Non-pigmented ciliary epithelial cell (primary cell): ENCODE measurements at places on chromosomes 7 and 10.
A peak's percentile ranks its signal among the peaks of the same experiment; 100 is the strongest.

DNA sequence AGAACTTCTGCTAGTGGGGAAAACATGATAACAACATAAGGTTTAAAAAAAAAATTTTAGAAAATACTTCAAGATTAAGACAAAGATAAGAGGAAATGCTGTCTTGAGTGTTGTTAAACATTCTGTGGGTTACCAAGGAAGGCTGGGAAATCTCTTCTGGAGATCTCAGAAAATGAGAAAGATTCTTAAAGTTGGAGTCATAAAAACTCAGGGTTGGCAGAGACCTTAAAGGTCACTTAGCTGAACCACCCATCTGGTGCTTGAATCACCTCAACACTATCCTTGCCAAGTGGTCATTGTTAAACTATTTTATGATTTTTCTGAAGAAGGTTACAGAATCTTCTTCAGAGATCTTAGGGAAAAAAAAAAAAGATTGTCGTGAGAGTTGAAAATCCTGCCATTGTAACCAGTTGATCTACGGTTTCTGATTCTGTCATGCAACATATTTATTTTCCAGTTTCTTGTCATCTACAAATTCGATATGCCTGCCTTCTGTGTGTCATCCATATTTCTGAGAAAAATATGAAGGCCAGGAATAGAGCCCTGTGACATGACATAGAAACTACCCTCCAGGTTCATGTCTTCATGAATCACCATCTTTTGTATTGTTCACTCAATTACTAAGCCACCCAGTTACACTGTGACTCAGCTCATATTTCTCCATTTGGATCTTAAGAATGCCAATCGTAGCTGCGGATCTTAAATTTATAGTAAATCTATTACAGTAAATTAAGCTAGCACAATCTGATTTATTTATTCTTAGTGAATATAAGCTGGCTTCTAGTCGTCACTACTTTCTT lies 179.2 kb downstream of the ST7 start:
- DNase-seq, result peak; percentile 88

- no peak for DNase-seq
Measured at GRCh38 chr10:107423903-107424302, 259.4 kb upstream of the SORCS1 start.

DNA sequence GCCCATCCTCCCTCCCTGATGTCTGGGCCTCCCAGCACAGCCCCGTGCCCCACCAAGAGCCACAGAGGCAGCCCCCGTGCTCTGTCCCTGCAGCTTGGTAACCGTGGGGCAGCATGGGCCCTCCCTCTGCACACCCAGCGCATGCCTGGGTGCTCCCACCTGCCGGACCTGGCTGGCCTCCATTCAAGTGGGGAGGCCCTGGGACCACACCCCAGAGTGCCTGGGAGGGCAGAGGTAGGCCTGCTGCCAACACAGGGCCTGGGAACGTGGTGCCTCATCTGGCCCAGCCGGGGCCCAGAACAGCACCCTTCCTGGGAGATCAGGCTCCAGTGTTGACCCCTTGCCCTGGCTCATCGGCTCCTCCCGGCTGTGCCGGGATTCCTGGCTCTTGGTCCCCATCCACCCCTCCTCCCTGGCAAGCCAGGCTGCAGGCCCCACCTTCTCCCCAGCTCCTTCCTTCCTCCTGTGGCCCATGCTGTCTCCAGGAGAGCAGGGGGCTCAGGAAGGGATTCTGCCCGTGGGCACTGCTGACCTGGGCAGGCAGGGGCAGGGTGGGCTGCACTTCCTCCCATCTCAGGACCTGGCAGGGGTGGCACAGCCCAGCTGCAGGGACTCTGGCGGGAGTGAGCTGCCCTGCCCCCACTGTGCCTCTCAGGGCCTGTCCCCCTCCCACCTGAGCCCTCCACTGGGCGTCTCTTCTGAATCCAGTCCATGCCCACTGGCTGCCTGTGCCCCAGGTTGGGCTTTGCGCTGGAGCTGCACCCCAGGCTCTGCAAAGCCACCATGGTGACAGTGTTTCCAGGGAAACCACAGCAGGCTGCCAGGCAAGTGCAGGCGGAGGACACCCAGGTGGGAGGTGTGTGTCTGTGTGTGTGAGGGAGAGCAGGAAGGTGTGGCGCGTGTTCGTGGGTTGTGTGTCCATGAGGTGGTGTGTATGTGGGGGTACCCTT lies 32.6 kb downstream of the PWWP2B start:
- DNase-seq, result no peak

- DNase-seq, result no peak
Measured at GRCh38 chr10:61757525-61758397, 95.0 kb downstream of the CABCOCO1 start.

DNA sequence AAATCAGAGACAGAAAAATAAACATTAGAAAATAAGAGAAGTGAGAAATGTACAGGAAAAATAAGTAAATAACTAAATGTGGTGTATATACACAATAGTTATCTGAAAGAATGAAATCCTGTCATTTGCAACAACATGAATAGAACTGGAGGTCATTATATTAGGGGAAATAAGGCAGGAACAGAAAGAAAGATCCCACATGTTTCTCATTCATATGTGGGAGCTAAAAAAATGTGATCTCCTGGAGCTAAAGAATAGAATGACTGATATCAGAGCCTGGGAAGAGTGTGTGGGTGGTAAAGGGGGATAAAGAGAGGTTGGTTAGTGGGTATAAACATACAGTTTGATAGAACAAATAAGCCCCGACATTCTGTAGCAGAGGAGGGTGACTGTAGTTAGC lies 27.3 kb downstream of the PLXDC2 start:
- DNase-seq, result no peak

- no peak for DNase-seq
Measured at GRCh38 chr10:106506526-106507283, 657.8 kb downstream of the SORCS1 start.

DNA sequence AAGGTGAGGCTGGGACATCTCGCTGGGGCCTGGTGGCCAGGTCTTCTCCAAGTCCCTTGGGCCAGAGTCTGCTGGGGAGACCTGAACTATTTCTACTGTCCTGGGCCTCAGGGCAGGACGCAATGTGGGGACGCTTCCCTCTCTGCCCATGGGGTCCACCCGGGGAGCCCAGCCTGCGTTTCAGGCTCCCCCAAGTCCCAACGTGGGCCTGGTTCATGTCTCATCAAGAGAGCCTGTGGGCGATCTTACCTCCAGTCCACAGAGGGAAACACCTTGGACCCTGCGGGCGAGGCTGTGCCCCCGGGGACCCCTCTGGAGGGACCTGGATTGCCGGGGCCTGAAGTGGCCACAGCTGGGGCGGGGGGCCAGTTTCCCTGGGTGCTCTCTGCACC lies 91.7 kb downstream of the DNAJB6 start:
- DNase-seq, result no peak

GRCh38 chr7:95608359-95609173 lies 12.2 kb upstream of the PDK4 start:
- peak; percentile 78 for DNase-seq

- DNase-seq, result no peak
Measured at GRCh38 chr10:49285232-49285631, 13.7 kb upstream of the C10orf71 start.

GRCh38 chr7:151490456-151491105 lies 29.1 kb downstream of the RHEB start:
- DNase-seq, result no peak

- no peak for DNase-seq
Measured at GRCh38 chr7:64102656-64103400, 57.6 kb downstream of the ZNF727 start.

GRCh38 chr7:151807846-151808245 lies 69.1 kb downstream of the PRKAG2 start:
- DNase-seq, result no peak

DNA sequence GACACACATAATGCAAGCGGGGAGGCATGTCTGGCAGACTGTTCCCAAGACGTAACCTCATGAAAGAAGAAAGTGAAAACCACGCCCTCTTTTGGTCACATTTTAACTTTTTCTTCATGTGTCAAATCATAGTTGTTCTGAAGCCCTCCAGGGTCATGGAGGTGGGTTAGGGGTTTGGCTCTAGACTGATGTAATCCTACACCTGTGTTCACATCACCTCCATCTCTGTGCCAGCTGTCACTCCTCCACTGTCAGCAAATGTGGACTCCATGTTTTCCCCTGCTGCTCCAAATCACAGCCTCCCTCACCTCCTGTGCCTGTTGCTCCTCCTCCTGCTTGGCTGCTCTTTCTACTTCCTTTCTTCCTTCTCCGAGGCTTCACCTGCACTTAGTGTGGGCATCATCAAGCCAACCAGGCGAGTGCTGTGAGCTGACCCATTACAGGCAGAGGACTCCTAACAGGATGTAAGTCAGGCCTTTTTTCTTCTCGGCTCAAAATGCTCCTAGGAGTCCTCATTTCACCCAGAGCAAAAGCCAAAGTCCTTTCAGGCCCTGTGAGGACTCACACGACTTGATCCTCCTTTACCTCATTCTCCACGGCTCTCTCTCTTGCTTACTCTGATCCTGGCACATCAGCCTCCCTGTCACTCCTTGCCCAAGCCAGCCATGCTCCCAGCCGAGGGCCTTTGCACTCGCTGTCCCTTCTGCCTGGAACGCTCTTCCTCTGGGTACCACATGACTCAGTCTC lies 66.4 kb upstream of the IFRD1 start:
- DNase-seq, result no peak

DNA sequence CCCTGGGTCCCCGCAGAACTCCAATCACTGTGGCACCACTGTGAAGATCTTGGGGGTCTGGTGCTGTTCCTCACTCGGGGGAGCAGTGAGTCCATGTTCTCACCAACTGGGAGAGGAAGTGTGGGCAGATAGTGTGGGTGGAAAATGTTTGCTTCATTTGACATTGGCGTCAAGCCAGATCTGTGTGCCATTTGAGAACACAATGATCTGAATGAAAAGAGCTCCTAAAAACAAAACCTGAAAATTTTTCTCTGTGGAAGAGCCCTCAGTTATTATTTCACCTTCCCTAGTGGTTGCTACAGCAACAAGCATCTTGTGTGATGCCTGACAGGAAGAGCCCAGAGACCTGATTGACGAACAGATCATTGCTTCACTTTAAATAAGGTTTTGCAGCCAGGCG lies 125.6 kb downstream of the VIPR2 start:
- DNase-seq, result no peak

GRCh38 chr10:60906411-60906810 lies 37.6 kb downstream of the RHOBTB1 start:
- no peak for DNase-seq

DNA sequence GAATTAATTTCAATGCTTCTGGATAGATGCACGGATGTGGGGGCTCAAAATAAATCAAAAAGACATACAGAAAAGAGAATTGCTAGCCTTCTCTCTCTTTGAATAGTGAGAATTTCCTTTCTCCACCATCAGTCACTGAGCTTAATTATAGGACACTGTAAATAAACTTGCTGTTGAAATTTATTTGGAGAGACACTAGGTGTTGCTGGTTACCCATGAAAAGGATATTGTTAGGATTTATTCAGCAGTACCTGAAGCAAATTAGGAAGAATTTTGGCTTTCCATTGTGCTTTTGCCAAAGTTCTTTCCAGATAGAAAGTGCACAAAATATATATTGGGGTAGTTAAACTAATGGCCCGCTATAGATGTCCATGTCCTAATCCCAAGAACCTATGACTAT lies 27.6 kb downstream of the GCC1 start:
- DNase-seq, result no peak

GRCh38 chr10:19986591-19986990 lies 170.4 kb downstream of the PLXDC2 start:
- no peak for DNase-seq

DNA sequence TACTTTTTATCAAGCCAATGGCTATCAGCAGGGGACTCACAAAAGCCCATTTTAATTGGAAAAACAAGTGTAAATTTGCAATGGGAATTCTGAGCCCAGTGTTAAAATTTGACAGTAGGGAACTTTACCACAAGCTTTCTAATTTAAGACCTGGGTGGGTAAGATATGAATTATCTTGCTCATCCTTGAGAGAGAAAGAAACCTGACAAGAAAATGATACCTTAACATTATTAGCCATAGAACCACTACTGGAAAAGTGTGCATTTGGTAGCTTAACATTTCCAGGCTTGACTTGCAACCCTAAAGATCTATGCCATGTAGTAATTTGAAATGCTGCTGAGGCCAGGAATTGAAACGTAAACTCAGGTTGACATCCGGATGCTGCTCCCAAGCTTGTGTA lies 2.7 kb upstream of the ST8SIA6 start:
- DNase-seq, result no peak

DNA sequence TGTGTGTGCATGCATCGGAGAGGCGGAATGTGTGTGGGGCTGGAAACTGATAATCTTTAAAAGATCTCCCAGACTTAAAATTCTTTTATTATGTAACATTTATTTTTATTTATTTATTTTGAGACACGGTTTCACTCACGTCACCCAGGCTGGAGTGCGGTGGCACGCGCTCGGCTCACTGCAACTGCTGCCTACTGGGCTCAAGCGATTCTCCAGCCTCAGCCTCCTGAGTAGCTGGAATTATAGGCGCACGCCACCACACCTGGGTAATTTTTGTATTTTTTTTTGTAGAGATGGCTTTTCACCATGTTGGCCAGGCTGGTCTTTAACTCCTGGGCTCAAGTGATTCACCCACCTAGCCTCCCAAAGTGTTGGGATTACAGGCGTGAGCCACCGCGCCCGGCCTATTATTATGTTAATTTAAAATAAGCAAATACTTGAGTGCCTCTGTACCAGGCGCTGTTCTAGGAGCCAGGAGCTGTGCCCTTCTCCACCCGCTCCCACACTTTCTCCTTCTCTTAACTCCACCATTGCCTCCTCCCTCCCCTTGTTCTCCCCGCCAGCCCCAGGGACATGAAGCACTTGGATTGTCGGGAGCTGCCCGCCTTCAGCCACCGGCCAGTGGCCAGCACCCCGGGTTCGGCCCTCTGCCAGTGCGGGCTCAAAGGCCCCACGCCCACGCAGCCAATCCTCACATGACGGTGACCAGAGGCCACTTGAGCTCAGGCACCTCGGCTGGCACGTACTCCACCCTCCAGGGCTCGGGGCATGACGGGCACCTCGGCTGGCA lies 163.6 kb downstream of the DNAJB6 start:
- no peak for DNase-seq

DNA sequence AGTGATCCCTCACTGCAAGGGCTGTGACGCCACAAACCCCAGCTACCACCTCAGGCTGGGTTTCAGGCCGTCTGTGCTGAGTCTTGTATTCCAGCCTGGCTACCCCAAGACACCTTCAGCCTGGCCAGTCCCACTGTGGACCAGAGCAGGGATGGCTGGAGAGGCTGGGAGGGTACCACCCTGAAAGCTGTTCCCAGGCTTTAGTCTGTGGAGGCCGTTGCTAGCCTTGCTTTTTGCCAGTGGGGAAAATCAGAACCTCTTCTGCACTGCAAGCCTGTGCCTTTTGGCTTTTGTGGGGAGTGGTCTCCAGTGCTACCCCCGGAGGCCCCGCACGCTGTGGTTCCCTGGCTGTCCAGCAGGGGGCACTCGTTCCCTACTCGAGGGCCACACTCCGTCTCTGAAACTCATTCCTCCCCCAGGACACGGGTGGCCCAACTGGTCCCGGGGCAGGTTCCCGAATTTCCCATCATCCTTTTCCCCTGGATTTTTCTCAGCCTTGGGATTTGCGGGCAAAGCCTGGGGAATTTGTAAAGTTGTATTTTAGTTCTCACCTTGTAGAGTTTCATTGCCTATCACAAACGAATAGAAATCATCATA lies 128.4 kb upstream of the BTBD16 start:
- no peak for DNase-seq

DNA sequence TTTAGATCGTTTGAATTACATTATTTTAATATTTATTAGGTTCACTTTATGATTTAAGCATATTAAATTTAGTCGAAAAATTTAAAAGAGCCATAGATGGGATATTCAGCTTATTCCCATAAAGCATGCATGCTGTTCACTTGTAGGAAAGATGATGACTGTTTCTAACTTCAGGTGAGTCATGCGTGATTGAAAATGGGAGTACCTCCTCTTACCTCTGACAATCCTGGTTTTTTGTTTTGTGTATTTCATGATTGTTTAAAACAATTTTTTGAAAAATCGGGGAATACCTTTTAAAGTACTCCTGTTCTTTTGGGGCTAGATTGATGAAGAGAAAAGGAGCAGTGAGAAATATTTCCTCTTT lies 1.4 kb downstream of the TNKS2 start:
- DNase-seq, result no peak
